ENCODE measurements at places on chromosomes 1 and 21.

DNA sequence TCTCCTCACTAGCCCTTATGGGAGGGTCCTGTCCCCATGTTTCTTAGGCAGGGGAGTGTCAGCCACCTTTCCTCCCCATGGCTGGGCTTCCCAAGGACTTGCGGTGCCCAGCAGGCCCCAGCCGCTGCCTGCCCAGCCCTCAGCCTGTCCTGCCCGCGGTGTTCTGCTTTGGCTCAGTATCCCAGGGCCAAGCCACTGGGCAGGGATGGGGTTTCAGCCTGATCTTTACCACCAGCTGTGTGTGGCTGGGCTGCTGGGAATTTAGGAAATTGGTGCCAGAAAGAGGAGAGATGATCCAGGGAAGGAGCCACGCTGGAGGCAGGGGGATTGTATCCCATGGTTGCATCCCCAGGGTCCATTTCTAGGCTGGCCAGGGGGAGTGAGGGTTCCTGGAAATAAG lies 6.9 kb upstream of the IGFN1 start:
- no peak for DNase-seq

DNA sequence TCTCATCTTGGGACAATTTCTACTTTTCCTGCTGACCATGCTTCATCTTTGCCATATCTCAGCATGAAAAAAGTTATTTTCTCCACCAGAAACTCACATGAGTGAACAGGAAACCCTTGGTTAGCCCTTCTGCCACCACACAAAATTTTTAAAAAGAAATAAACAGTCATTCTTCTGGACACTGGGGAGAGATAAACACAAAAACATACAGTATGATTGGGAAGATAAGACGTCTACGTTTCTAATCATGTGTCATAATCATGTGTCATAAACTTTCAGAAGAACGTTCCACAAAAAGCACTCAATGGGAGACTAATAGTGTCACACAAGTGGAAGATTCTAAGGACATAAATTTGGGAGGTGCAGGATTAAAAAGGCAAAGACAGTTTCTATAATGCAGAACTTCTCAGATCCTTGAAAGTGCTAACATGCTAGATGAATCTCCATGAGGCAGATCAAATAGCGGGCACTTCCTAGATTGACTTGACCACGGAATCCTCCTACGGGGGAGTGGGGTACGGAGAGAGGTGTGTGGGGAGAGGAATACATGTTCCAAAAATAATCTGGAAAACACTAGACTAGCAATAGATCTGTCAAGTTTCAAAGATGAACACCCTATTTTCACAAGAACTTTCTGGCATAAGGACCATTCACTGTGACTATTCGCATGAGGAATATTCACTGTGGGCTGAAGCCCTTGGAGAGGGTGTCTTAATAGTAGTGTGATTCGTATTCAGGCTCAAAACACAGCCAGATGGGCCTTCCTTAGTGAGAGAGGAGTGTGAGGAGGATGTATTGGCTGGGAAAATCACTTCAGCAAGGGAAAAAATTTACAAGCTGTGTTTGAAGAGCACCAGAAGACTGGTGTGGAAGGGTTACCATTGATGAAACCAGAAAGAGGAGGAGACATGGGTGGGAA lies 206.7 kb downstream of the SETD4 start:
- no peak for DNase-seq

GRCh38 chr1:114033216-114033706 lies 54.0 kb downstream of the OLFML3 start:
- peak; percentile 12 for DNase-seq

DNA sequence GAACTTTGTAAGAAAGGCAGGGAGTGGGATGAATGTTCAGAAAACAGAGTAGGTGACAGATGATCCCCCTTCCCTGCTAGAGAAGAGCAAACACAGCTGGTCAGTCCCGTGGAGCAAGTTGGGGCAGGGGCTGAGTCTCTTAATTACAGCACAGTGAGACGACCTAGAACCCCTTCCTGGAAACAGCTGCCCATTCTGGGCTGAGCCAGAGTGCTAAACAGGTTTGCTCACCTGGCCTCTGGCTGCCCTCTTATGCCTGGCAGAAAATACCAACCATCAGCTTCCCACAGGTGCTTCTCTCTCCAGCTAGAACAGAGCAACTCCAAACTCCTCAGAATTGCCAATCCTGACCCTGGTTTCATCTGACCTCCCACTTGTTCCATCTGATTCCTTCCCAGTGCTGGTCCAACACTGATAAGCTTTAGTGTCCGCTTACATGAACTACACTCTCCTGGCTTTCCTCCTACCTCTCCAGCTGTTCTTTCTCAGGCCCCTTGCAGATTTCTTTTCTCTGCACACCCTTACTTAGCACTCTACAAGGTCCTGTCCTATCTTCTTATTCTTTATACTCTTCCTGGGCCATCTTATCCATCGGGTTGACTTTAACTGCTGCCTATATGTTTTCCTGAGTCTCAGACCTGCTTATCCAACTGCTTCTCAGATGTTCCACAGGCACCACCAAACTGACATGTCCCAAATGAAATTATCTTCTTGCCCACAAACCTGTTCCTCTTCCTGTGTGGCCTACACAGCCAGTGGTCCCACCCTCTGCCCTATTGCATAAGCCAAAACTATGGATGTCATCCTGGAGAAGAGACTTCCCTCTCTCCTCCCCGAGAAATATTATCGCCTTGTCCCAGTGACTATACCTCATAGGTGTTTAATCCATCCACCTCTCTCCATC lies 22.6 kb upstream of the COL9A2 start:
- peak; percentile 53 for DNase-seq

DNA sequence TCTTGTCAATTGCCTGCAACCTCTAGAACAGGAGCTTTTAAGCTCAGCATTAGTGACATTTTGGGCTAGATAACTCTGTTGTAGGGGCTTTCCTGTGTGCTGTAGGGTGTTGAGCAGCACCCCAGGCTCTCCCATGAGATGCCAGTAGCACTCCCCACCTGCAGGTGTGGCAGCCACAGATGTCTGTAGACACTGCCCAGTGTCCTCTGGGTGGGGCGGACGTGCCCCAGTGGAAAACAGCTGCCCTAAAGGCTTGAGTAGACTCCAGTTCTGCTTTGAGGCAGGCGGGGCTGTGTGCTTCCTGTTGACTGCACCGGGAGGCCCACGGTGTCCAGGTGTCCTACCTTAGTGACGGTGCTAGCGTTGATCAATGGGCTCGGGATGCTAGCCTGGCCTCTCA lies 16.9 kb upstream of the PWP2 start:
- no peak for DNase-seq

DNA sequence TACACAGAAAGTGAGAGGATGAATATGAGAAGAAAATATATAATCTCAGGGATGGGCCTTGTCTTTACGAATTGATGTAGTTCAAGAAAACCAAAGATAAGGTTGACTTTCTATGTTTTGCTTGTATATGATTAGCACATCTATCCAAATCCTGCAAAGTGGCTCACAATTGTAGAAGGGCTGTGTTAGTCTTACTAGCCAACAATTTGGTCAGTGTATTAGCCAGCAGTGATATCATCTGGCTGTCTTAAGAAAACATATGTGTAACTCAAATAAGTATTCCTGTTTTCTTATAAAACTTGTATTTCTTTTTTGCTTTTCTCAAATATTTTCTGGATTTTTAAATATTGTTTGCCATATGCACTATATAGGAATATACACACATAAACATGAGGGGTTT lies 5.5 kb downstream of the SDCCAG8 start:
- no peak for DNase-seq

GRCh38 chr21:42198929-42199867 lies 19.7 kb upstream of the ABCG1 start:
- DNase-seq = peak; percentile 92

GRCh38 chr1:112956544-112957132 lies 642 bp upstream of the SLC16A1 start:
- DNase-seq = peak; percentile 58

GRCh38 chr1:168466092-168466713 lies 77.6 kb downstream of the XCL2 start:
- peak; percentile 3 for DNase-seq

GRCh38 chr1:45172005-45172404 lies 34.4 kb downstream of the ZSWIM5 start:
- DNase-seq = peak; percentile 38

GRCh38 chr1:225597926-225598575 lies 54.9 kb downstream of the ENAH start:
- no peak for DNase-seq

DNA sequence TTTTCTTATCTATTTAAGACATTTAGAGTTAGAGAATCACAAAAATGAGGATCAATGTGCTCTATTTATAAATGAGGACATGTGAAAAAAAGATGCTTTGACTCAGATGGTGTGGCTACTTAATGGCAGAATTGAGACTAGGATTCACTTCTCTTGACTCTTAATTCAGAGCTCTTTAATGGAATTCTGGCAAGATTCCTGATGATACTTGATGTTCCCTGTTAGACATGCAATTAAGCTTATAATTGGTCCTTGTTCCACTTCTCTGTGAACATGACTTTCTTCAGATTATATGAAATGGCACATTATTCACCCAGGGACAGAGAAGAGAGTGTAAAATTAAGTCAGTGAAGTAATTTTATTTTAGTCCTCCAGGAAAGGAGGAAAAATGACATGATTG lies 165.3 kb downstream of the LRRC7 start:
- DNase-seq = no peak

GRCh38 chr1:28934676-28935075 lies 20.3 kb downstream of the EPB41 start:
- no peak for DNase-seq

- no peak for DNase-seq
Measured at GRCh38 chr1:205929496-205930194, 13.6 kb downstream of the SLC26A9 start.

DNA sequence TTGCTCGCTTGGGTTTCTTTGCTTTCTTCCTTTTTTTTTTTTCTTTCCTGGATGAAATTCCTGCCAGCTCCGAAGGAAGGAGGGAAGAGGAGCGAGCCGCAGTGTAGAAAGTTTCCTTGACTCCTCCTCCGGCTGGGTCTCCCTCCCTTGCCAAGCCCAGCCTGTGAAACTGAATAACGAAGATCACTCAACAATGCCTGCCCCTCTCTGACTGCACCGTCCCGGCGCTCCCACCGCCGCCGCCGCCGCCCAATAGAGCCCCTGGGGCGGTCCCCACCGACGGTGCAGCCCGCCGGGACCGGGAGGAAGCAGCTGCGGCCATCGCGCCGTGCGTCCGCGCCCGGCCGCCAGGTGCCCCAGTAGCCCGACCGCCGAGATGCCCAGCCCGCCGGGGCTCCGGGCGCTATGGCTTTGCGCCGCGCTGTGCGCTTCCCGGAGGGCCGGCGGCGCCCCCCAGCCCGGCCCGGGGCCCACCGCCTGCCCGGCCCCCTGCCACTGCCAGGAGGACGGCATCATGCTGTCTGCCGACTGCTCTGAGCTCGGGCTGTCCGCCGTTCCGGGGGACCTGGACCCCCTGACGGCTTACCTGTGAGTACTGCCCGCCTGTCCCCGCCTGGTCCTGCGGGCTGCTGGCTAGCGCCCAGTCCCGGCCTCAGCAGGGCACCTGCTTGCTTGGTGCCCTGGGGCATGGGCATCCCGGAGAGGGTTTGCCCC lies at the start of gene LGR6:
TSS of gene LGR6 (plus strand) at position 186 of the 714 bp plus-strand sequence. CDS start at position 377, 191 bp downstream.
- no peak for DNase-seq

GRCh38 chr1:22828484-22829308 lies 118.1 kb downstream of the EPHB2 start:
- no peak for DNase-seq

DNA sequence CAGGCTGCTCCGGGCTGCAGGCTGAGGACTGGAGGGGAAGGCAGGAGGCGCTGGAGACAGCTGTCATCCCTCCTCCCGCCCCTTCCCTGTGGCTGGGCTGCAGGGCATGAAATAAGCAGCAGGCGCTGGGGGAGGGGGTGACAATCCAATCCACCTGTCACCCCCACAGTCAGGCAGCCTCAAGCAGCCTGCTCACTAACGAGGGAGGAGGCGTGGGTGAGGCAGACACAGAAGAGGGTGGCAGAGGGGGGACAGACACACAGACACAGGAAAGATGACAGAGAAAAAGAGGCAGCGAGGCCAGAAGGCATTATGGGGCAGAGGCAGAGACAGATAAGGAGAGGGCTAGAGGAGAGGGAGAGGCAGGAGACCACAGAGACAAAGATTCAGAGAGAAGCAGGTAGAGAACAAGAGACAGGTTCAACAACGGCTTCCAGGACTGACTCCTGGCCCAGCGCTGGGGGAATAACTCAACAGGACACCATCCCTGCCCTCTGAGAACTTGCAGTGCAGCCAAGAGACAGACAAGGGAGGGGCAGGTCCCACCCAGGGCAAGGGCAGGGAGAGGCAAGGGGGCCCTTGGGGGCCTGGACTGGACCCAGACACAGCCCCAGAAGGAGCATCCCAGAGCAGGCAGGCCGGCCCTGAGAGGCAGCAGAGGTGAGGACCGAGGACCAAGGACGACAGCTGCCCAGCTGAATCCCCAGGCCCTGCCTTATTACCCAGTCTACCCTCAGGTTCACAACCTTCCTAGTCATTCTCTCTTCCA lies 11.2 kb downstream of the MEF2D start:
- DNase-seq = peak; percentile 22

GRCh38 chr1:78146205-78146771 lies 100.5 kb downstream of the GIPC2 start:
- DNase-seq = no peak

DNA sequence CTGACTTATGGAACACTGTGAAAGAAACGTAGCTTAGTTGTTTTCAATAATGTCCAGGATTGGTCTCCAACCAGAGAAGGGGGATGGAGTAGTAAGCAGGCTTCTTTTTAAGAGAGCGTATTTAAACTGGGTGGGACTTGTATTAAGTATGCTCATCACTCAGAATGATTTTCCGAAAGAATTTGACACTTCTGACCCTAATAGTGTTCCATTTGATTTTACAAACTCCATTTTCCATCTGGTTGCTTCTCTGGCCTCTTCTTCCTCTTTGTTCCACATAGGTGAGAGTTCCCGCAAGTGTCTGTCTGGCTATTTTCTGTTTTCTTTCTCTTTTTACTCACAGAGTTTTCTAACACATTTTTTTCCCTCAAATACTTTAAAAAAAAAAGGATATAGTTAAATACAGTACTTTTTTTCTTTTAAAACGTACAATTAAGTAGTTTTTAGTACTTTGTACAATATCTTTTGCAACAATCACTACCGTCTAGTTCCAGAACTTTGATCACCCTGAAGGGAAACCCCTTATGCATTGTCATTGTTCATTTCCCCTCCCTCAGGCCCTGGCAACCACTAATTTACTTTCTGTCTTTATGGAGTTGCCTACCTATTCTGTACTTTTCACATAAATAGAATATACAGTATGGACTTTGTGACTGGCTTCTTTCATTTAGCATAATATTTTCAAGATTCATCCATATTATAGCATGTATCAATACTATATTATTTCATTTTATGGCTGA lies 67.0 kb downstream of the RASAL2 start:
- DNase-seq = no peak

- DNase-seq = no peak
Measured at GRCh38 chr1:67323087-67323486, 15.4 kb downstream of the IL12RB2 start.

GRCh38 chr1:242605521-242605920 lies 81.0 kb upstream of the PLD5 start:
- no peak for DNase-seq

- no peak for DNase-seq
Measured at GRCh38 chr1:64539781-64540218, 69.9 kb downstream of the CACHD1 start.

GRCh38 chr1:215054266-215054665 lies 28.3 kb upstream of the KCNK2 start:
- no peak for DNase-seq
